HFF-Myc (cell line): ENCODE measurements at places on chromosomes 1 and 21.
A peak's percentile ranks its signal among the peaks of the same experiment; 100 is the strongest.

DNA sequence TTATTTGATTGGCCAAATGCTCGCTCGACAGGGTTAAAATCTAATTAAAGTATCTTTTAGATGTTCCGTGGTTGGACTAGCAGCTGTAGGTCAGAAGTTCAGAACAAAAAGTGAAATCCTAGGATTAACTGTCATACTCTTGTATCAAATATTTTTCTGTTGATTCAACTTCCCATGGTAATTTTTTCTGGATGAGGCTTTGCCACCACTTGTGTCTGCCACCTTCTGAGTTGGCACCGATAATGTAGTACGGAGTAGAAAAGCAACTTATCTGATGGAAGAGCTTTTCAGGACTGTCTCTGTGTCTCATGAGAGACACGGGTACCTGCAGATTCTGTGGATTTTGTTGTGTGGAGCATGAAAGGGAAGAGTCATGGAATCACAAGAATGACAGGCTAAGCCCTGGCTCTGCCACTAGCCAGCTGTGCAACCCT lies 44.6 kb upstream of the CNN3 start:
- peak; percentile 65 for DNase-seq

DNA sequence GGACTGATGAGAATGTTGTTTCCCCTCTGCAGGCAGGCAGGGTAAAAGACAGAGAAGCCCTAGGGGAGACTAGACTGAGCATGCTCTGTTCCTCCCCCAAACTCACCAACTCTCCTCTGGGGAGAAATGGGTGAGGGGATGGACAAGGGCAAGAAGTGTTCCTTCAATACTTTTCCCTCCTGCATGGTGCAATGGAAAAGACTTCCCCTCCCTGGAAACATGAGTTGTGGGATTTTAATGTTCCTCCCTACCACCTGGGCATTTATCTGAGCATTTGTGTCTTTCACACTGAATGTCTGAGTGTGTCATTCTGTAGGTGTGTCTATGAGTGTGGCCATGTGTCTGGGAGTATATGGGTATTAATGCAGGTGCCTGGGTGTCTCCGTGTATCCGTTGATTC lies 275.7 kb downstream of the C1orf94 start:
- no peak for DNase-seq

DNA sequence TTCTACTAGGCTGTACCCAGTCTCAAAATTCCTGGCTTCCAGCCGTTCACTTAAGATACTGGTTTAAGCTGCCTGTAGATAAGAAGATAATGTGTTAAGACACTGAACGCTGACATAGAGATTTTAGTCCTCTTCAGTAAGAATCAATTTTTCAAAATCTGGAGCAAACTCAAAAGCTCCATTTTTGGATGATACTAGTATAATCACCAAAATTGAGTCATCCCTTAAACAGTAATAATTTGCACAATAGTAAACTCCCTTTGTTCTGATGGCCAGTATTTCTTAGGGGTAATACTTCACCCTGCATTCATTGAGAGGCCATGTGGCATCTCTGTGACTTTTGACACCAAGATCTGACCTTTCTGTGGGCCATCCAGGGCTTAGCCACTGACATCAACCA lies 299.8 kb upstream of the USP25 start:
- no peak for DNase-seq

DNA sequence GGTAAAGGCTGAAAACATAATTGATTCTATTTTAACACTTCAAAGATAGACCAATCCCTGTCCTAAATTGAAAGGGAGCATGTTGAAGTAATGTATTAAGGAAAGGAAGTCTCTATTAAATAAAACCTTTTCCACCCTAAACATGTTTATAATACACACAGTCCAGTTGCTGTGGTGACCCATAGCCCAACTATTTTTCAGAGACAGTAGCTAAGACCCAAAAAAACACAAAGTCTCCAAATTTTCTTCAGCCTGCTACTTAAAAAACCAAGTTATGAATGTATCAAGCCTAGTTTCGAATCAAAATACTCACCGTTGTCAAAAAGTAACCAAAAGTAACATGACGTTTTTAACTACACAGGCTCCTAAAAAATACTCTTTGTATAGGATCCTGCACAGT lies 1.6 kb downstream of the ELK4 start:
- no peak for DNase-seq

DNA sequence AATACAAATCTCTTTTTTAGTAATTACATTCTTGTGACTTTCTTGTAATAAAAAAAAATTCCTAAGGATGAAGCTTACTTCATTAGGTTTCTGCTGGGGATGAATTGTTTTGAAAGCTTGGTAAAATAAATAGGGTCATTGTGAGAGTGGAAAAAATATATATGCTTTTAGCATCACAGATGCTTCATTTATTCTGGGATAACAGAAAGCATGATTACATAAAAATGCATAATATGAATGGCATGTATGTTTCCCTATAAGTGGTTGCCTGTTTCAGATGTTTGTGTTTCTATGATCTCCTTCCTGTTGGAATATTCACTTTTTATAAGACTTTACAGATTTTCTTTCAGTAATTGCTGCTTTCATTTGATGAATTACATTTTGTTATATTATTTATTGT lies 42.3 kb downstream of the HMCN1 start:
- DNase-seq: no peak

DNA sequence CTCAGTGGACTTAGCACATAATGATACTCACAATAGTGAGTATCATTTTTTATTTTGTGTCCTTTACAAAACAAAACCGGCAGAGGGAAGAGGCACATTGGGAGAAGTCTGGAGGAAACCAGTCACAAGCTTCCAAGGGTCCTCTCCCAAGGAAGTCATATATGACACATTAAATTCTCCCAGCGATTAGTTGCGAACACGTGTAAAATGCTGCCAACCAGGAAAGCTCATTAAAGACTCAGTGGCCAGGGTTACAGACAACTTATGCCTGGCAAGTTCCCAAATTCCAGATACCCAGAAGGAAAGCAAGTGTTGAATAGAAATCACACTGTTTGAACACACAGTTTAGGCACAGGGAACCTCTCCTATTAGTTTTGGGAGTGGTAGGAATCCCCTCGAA lies 52.5 kb downstream of the TTC13 start:
- DNase-seq: no peak

GRCh38 chr1:117740496-117740895 lies 134.6 kb downstream of the TENT5C start:
- DNase-seq: no peak

DNA sequence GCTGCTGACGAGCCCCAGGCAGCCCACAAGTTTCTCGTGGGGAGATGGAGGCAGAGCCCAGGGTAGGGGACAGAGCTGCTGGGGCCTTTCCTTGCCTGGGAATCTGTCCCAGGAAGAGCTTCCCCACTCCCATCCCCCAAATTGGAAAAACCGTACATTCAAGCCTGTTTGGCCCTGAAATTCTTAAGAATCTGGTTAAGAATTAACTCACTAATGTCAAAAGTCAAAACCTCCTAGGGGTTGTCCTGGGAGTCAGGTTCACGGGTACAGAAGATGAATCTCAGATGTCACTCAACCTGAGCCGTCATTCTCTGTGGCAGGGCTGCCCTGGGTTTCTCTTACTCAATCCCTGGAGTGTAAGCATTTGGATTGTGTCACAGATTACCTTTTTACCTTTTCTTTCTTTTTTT lies 8.4 kb downstream of the C1orf115 start:
- no peak for DNase-seq

DNA sequence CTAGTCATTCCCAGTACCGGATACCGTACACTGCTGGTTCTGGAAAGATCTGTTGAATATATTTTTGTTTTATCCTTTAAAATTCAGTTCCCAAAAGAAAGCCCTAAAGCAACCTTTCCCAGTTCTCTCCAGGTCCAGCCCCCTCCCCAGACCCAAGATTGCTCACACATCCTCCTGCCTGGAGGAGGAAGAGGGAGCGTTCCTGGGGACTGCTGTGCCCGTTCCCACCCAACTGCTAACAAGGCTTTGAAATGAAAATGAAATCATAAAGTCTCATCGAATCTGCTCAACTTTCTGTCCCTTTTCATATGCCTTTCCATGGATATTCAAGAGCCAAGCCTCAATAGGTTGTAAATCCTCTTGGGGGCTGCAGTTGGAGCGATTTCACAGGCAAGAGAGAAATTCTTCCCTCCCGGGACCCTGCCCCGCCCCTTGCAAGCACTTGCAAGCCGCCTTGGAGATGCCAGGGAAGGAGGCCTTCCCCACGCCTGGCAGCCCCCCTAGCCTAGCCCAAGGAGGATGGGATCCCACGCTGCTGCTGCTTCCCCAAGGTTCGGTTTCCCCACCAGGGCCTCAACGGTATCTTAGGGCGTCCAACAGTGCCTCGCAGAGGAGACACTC lies 113.2 kb upstream of the CACHD1 start:
- DNase-seq: no peak

DNA sequence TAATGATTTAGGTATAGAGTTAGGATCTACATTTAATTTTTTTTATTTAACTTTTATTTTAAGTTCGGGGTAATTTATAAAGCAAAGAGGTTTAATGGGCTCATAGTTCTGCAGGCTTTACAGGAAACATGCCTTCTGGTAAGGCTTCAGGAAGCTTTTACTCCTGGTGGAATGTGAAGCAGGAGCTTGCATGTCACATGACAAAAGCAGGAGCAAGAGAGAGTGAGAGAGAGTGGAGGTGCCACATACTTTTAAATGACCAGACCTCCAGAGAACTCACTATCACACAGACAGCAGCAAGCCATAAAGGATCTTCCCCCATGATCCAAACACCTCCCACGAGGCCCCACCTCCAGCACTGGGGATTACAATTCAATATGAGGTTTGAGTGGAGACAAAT lies 17.6 kb upstream of the GBP2 start:
- DNase-seq: no peak

- DNase-seq: no peak
These were observed 130.5 kb downstream of the RHOU start for GRCh38 chr1:228865627-228866330.

DNA sequence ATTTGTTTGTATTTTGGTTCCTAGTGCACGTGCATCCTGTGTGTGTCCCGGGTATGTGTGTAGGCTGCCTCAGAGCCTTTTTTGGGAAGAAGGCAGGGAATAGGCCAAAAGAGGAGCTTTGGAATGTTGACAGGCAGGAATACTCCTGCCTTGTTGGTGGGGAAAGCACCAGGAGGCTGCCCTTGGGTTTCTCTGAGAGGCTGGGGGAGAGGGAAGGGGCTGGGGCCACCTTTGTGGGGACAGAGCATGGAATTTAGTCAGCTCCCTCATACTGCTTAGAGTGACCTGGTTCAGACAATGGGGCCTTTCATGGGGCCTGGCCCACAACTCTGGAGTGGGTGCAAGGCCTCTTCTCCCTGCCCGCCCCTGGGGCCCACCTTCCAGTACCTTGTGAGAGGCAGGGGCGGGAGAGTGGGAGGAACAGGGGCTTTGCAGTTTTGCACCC lies 31.3 kb downstream of the ACOT11 start:
- DNase-seq: no peak

- no peak for DNase-seq
These were observed 207.2 kb downstream of the ZC3H11B start for GRCh38 chr1:219405531-219406331.

DNA sequence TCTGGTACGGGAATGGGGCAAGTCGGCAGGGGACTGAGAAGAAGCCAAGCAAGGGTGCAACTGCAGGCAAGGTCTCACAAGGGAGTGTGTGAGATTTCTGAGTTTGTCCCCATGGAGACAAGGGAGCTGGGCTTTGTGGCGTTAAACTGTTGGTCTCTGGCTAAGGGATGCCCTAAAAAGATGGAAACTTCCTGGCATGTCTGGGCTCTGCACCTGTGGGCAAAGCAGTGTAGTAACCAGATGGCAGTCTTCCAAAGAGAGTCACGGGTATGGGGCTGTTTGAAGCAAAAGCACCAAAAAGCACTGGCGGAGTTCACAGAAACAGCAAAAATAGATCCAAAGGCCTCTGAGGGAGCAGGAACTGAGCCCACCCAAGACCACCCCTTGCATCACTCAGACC lies 104.8 kb upstream of the SLC44A3 start:
- DNase-seq: no peak

GRCh38 chr1:174190691-174191199 lies 31.4 kb downstream of the RABGAP1L start:
- no peak for DNase-seq

GRCh38 chr1:220970311-220970710 lies 91.1 kb downstream of the HLX start:
- DNase-seq: no peak

DNA sequence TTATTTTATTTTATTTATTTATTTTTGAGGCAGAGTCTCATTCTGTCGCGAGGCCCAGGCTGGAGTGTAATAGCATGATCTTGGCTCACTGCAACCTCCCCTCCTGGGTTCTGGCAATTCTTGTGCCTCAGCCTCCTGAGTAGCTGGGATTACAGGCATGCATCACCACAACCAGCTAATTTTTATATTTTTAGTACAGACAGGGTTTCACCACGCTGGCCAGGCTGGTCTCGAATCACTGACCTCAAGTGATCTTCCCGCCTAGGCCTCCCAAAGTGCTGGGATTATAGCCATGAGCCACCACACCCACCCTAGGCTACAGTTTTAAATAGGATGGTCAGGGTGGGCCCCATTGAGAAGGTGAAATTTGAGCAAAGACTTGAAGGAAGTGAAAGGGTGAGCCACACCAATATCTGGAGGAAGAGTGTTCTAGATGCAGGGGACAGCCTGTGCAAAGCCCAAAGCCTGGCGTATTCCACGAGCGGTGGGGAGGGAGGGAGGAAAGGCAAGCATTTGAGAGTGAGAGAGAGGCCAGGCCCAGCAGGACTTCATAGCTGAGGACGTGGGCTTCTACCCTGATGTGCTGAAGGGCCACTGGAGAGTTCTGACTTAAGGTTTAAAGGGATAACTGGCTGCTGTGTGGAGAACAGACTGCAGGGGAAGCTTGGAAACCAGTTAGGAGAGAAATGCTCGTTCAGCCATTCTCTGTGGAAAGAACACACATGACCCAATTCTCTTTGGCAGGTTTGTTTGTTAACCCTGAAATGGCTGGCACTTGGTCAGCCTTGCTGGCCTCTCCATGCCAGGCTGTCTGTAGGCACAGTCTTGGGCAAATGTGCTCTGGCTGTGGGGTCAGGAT lies 62.6 kb upstream of the FAM20B start:
- DNase-seq: no peak
